M059J (cell line): ENCODE measurements at places on chromosomes 7 and 10. TPM values are rescaled to one million over a fixed set of nuclear protein-coding genes. Genes with fewer than 3 reads are reported as not detected.

The TRIM50 gene
- total RNA-seq, result not detected in 2 replicates

GRCh38 chr10:93812659-93813338 lies 55.1 kb downstream of the LGI1 start:
- no peak for DNase-seq

GRCh38 chr10:79348640-79348988 lies 1.3 kb downstream of the PPIF start:
- no peak for DNase-seq

- DNase-seq, result no peak
Observed at GRCh38 chr7:25633426-25634036, 405.2 kb upstream of the NPVF start.

GRCh38 chr10:104732222-104732621 lies 91.1 kb downstream of the SORCS3 start:
- no peak for DNase-seq

DNA sequence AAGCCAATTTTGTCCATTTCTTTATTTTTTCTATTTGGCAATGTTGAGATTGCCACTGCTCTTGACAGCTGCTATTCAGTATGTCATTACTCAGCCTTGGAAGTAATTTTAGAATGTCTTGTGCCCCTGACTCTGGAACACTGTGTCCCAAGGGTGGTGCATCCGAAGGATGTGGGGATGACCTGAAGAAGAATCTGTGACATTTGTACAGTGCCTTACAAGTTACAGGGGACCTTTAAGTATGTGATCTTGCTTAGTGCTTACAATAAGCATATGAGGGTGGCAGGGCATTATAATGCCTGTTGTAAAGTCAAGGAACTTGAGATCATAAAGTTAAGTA lies 239.5 kb downstream of the REEP3 start:
- DNase-seq, result no peak
